ENCODE measurements at places on chromosomes 1 and 21.

- no peak for DNase-seq
Measured at GRCh38 chr1:3857791-3858129, 484 bp downstream of the DFFB start.

DNA sequence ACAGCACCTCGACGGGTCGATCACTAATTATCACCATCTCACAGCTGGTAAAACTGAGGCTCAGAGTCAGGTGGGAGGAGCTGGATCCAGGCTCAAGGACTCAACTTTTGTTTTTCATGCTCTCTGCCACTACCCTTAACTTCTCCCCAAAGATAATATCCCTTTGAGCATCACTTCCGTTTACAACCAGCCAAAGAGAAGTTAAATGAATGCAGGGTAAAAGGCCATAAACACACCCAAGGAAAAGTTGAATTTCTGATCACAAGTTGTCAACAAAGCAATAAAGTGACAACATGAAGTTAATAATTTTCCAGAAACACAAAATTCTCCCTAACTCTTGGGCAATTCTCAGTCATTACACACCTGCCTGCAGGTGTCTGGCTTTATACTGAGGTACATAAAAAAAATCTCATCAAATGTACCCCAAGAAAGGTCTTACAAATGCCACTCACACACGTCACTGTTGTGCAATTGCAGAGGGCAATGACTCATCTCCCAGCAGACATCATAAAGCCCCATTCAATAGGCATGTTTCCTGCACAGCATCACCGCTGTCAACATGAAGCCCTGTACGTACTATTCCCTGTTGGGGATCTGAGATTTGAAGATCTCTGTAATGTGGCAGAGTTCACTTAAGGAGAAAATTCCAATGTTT is 3.4 kb downstream of the OR2T11 start:
- DNase-seq = no peak

GRCh38 chr1:109170035-109170764 is 43.5 kb upstream of the SARS1 start:
- DNase-seq = no peak

DNA sequence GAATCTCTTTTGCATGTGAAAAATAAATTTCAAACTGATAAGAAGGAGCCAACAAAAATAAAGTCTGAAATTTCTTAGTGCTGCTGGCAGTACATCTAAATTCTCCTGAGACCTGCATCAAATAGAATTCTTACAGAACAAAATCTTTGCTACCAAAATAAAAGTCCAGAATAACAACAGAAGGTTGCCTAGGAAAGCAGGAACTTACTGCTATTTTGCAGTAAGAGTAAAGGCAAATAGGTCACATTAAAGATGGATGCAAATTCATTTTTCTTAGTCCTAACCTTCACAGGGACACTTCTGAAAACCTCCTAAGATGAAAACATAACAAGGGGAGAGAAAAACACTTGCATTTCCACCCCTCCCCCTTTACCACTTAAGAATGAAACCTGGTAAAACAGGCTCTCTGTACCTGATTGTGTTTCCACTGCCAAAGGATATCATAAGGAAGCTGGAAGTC is 59.0 kb downstream of the RUSC1 start:
- peak; percentile 8 for DNase-seq

DNA sequence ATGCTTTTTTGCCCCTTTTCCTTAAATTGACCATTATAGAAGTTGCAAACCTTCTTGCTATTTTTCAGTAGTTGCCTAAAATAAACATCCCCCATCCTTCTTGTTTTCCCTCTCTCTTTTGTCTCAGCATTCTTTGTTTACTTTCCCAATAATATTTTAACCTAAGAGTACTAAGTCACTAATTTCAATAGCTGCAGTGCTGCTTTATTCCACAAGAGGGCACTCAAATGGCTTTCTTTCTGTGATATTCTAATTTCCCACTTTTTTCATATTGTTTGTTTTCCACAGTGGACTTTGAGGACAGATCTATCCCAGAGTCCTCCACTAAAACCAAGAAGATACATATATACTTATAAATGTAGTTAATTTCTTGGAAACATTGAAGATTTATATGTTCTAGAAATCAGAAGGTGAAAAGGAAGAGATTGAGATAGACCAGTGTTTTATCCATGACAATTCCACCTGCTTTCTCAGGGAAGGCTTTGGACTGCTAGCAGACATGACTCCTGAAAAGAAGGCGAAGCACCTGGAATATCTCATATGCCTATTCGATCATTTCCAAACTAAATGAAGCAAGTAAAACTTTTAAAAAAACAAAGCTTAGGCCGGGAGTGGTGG is 104.8 kb upstream of the GRIK1 start:
- DNase-seq = no peak

GRCh38 chr21:28580585-28580984 is 412.1 kb downstream of the LTN1 start:
- DNase-seq = no peak

DNA sequence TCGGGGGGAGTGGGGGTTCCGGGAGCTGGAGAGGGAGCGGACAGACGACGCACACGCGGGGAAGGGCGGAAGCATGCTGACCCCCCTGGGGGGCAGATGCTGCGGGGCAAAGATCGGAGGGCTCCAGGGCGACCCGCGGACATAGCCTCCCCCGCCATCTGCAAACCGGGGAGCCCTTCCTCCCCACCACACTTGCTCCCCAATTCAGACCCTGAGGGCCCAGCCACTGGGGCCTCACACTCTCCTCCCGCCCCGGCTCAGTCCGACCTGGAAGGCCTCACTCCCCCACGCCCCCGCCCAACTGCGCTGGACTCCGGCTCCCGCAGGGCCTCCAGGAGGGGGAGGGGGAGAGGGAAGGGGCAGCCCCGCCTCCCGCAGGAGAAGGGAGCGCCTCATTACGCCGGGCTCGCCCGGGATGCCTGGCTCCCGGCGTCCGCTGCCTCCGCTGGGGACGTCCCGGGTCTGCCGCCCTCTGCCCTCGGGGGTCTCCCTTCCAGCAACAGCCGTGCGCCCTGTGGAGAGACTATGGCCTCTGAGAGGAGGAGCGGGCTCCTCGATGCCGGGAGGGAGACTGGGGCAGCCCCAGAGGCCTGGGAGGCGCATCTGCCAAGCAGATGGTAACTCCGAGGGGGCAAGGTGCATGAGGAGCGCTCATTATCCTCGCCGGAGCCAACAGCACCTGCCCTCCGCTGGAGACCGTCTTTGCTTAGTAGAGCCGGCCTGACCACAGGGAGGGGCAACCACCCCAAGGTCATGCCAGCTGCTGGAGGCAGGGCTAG is 636 bp upstream of the CAMK2N1 start:
- peak; percentile 92 for DNase-seq

DNA sequence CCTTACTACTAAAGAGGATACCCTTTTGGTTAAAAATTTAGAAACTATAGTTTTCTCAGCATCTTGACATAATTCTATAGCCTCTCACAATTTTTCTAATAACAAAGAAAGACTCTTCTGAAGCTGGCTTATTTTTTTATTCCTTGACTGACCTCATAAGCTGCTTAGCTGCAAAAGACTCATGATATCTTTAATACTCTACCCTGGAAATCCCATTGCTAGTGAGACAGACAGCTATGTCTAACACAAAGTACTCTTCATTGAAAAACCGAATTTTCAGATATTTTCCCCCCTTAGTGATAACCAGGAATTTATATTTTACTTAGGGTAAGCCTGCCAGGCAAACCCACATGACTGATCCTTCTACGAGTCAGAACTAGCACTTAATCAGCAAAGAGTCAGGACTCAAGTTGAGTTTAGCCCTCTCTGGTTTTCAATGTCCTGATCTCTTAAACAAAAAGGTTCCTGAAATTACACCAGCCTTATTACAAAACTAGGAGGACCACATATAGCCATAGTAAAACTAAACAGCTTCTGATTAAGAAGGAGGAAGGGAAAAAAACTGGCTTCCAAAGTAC is 56.9 kb downstream of the ENAH start:
- DNase-seq = no peak

DNA sequence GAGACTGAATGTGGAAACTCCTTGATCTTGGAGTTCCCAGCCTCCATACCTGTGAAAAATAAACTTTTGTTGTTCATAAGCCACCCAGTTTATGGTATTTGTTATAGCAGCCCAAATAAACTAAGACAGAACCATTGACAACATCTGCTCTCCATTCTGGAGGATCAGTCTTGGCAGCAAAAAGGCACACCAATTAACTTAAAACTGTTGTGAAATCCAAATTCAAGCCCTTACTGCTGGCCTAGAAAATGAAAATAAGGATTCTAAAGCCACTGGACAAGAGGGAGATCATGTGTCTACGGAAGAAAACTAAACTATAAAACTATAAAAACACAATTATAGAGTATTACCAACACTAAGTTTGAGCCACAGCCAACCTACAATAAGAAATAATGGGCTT is 172.1 kb upstream of the RNPC3 start:
- DNase-seq = peak; percentile 6

- DNase-seq = no peak
Measured at GRCh38 chr21:14584357-14585095, 38.4 kb upstream of the SAMSN1 start.

GRCh38 chr1:92708368-92708950 is 76.4 kb downstream of the EVI5 start:
- peak; percentile 25 for DNase-seq

DNA sequence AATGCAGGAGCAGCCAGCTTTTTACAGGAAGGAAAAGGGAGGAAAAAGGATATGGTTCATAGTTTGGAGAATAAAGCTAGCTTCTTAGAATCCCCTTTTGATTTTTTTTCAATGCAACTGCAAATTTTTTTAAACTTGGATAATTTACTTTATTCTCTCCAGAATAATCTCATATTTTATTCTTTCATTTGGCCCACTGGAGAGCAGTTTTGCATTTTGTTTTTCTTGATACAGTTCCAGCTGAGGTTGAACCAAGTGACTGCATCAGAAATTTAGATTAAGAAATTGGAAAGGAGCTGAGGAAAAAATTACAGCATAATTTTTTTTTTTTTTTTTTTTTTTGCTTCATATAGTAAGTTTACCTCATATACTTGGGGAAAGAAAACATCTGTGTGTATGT is 22.8 kb downstream of the GABPA start:
- DNase-seq = no peak

- no peak for DNase-seq
Measured at GRCh38 chr21:34669149-34669879, 520 bp downstream of the CLIC6 start.

GRCh38 chr1:173126421-173126820 is 75.7 kb upstream of the TNFSF18 start:
- no peak for DNase-seq

GRCh38 chr1:185483664-185484450 is 166.8 kb upstream of the IVNS1ABP start:
- peak; percentile 38 for DNase-seq

DNA sequence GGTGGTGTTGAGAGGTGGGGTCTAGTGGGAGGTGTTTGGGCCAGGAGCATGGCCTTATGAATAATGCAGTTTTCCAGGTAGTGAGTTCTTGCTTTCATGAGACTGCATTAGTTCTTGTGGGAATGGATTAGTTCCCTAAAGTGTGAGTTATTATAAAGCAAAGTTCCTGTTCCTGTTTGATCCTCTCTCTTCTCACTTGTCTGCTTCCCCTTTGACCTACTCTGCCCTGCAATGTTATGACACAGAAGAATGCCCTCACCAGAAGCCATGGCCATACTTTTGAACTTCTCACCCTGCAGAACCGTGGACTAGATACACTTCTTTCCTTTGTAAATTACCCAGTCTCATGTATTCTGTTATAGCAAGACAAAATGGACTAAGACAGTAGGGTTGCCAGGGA is 53.6 kb downstream of the MAP3K7CL start:
- DNase-seq = no peak

GRCh38 chr1:115807723-115808122 is 33.2 kb downstream of the NHLH2 start:
- DNase-seq = peak; percentile 72

DNA sequence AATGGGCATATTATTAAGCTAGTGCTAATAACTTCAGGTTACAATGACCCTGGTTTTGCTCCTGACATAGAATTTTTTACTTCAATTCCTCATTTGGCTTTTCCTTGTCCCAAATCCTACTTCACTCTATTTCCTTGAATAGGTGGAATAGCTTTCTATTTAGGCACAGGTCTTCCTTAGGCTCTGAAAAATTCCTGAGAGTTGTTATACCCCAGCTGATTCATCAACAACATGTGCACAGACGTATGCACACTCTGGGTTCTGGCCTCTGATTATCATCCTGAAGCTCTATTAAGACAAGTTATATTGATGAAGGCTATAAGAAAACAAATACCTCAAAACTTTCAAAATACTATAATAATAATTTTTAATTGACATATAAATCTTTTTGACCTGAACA is 172.4 kb downstream of the NTMT2 start:
- DNase-seq = no peak

DNA sequence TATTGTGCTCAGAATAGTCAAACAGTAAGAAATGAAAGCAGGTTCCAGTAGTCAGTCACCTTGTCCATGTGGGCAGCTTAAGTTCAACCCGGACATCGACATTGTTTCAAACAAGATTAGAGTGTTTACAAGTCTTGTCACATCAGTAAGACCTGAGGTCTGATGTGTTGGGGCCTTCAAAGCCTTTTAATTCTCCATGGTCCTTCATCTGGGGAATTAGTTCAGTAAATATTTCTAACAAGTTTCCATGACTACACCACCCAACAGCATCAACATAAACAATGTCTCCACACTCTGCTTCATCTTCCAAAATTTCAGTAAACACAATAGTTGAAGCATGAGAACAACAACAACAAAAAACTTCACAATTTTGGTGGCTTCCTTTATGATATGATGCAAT is 15.1 kb upstream of the ADORA1 start:
- DNase-seq = no peak

GRCh38 chr1:184030433-184031091 is 7.0 kb downstream of the COLGALT2 start:
- DNase-seq = no peak

GRCh38 chr1:42117214-42117613 is 36.0 kb upstream of the GUCA2B start:
- no peak for DNase-seq

DNA sequence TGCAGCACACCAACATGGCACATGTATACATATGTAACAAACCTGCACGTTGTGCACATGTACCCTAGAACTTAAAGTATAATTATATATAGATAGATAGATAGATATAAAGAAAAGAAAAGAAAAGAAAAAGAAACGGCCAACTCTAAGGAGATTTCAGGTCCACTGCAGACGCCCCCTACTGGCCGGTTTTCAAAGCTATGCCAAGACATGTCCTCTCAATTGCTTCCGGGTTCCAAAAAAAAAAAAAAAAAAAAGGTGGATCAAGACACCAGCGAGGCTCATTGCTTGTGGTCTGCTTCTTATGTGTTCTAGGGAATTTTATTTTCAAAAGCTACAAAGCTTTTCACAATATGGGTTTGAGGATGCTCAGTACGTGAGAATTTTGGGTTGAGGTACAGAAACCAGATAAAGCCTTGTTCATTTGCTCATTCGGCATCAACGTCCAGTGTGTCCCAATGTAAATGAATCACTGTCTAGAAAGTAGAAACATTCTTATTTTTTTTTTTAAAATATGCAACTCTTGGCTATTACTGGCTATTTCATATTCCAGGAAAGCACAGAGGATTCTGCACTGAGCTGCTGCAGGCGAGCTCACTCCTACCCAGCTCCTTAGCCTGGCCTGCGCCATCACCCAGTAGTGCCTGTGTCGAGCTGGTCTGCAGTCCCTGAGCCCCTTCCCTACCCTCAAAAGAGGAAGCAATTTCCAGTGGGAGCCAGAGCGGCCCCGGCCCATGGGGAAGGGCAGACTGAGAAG is 643.0 kb downstream of the KIF26B start:
- no peak for DNase-seq

- DNase-seq = no peak
Measured at GRCh38 chr1:64363616-64364015, 106.3 kb upstream of the CACHD1 start.
